ENCODE measurements at places on chromosomes 12 and 14. TPM values are rescaled to one million over a fixed set of nuclear protein-coding genes. Genes with fewer than 3 reads are reported as not detected.

PLD4 gene
- not detected for total RNA-seq

DTX3 gene
- 17.8 TPM for total RNA-seq

SCN8A gene
- 1.3 TPM for total RNA-seq

CLEC1B gene
- not detected for total RNA-seq

CDK17 gene
- 11.1 TPM for total RNA-seq

ZDHHC22 gene
- 0.21 TPM for total RNA-seq

STON2 gene
- 1.3 TPM for total RNA-seq

DENND5B gene
- 12.7 TPM for total RNA-seq

GON7 gene
- 14.7 TPM for total RNA-seq

OASL gene
- total RNA-seq = 3.3 TPM

ERO1A gene
- total RNA-seq = 56.7 TPM

KRT78 gene
- total RNA-seq = not detected

CPNE8 gene
- 10.3 TPM for total RNA-seq

C12orf60 gene
- total RNA-seq = 2.0 TPM

EFS gene
- total RNA-seq = not detected

ISM2 gene
- 0.51 TPM for total RNA-seq

MYF5 gene
- total RNA-seq = not detected

KLRF1 gene
- total RNA-seq = not detected

EPYC gene
- total RNA-seq = not detected
